ENCODE measurements at places on chromosomes 6 and 20.
A peak's percentile ranks its signal among the peaks of the same experiment; 100 is the strongest.

DNA sequence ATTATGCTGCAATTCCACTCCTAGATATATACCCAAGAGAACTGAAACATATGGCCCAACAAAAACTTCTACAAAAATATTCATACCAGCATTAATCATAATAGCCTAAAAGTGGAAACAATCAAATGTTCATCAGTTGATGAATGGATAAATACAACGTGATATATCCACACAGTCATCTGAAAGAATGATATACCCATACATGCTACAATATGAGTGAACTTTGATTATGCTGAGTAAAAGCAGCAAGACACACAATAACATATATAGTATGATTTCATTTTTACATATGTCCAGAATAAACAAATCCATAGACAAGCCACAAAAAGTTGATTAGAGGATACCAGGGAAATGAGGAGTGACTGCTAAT is 30.7 kb downstream of the CDK19 start:
- DNase-seq, result no peak

DNA sequence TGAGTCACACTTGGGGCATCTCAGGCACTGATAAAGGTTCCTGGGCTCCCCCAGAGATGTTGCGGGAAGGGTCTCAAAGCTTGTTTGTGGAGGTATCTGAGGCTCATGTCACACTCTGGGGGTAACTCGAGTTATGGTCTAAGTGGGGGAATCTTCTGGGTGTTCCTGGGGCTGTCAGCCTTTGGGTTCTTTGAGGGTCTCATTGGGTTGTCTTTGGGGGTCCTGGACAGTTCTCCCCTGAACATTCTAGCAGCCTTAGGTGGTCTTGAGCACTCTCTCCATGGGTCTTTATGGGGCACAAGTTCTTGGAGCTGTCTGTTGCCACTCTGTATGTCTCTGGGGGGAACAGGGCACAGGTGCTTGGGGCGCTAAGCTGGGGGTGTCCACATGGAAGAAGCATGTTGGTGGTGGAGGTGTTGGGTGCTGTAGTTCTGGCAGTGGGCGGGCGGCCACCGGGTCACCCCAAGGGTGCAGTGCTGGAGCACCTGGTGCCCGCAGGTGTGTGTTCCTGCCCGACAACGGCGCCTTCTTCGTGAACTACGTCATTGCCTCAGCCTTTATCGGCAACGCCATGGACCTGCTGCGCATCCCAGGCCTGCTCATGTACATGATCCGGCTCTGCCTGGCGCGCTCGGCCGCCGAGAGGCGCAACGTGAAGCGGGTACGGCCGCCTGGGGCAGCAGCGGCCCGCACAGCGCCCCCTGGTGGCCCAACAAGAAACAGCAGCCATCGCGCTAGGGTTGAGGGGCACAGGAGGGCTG is 7.1 kb upstream of the CAPN11 start:
- DNase-seq, result no peak

DNA sequence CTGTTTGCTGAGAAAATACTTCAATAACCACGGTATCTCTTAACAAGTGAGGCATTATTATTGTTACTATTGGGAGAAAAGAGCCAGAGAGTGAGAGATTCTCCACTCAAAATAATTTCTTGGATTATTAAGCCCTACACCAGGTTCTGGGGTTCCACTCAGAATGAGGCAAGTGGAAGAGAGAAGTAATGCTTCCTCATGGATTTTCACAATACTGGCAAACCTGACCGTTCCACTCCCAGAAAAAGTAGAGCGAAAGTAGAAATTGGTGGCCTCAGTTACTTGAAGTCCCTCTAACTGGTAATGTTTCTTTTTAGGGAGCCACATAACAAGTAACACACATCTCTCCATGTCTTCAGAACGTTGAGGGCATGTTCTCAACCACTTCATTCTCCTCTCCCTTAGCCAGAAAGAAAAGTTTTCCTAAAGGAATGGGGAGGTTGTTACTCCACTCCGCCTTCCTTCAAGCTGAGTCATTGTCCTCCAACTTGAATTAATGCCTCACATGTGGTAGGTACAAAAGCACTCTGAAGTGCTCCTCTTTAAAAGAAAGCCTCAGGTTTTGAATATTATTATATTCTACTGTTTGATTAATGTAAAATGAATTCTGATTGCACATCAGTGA is 1.9 kb downstream of the BAG2 start:
- DNase-seq, result no peak

DNA sequence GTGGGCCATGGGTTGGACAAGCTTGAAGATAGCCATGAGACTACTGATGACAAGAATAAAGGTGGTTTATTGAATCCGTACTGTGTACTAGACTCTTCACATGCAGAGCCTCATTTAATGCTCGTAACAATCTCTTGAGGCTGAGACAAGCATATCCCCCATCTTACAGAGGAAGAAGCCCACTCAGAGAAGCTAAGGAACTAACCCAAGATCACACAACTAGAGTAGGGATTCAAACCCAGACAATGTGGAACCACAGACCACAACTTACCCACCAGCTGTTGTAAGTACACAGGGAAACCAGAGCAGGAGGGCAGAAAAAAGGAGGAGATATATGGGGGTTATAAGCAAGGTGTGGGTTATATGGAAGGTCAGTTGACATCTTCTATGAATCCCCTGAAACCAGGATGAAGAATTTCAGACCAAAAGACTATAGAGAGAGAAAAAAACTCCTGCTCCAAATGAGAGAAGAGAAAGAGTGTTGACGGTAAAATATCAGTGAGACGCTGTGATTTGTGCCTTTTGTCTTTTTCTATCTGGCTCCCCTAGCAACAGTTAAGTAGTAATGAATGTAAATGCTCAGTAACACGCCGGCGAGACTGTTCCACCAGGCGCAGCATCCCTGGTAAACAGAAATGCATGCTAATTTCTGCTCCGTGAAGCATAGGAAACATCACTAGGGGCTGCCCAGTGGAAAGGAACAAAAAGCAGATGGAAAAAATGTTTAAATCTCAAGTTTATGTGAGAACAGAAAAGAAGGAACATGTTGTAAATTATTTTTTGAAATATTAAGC is 80.1 kb upstream of the SLC22A16 start:
- DNase-seq, result no peak

DNA sequence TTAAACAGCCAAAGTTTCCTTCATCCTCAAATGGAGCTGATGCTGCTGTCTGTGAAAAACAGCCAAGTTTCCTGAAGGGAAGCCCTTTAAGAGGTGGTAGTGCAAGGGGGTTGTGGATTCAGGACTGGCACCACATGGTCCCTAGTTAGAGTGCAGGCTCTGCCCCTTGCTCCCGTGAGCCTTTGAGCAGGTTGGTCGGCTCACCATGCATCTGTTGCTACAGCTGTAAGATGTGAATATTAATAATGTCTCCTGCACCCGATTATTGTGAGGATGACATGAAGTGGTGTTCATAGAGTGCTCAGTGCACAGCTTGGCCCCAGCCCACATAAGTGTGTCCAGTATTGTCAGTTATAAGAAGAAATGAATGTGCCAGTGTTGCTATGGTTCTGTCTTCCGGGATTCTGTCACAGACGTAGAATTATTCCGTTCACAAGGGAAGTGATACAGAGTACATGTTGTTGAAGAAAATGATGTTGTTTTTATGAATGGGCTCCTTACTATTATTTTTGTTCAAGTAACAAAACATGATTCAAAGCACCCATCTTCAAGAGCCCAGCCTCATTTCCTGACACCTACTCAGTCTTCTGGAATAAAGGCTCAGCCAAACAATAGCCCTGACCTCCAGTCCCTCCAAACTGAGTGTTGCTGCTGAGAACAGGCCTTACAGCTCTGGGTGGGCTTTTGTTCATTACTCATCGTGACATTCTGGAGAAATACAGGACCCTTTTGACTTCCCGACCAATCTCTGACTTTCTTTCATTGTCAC is 2.9 kb upstream of the PKIG start:
- DNase-seq, result no peak

DNA sequence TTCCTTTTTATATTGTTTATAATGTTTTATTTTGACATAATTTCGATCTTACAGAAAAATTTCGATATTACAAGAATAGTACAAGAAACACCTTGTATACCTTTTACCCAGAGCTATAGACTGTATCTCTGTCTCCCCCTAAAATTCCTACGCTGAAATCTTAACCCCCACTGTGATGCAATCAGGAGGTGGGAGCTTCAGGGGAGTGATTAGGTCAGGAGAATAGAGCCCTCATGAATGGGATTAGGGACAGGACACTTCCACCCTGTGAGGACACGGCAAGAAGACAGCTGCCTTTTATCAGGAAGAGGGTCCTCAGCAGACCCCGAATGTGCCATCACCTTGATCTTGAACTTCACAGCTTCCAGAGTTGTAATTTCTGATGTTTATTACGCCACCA is 148.7 kb upstream of the C6orf118 start:
- no peak for DNase-seq

DNA sequence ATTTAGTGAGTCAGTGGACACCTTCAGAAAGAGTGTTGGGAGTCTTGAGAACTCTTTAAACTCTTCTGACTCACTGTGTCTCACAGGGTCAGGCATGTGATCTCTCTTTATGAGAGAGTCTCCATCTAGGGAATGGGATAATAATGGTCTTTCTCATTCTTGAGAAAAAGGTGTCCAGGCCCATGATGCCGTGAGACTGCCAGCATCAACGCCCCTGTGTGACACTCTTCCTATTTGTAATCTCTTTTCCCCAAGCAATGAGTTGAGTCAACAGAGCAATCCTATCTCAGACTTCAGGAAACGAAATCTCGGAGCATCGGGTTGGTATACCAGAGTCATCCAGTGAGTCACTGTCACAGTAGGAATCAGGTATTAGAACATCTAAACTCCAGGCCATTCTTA is 82.3 kb upstream of the BMP2 start:
- DNase-seq, result no peak

DNA sequence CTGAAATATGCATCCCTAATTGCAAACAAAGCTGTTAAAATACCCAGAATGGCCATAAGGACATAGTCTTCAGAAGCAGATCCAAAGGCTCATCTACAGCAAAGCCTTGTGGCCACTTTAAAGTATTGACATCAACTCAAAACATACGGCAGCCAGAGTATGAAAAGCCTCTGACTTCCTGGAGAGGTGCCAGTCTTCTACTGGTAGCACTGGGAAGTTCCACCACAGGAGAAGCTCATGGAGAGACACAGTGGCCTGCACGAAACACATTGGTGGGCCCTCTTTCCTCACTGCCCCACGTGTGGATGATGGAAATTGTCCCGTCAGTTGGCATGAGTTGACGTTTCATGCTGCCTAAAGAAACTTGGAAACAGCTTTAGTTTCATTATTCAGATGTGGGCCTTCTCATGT is 202.6 kb upstream of the HEY2 start:
- DNase-seq, result no peak

GRCh38 chr6:43219119-43219518 is 10.2 kb downstream of the DNPH1 start:
- DNase-seq, result no peak

DNA sequence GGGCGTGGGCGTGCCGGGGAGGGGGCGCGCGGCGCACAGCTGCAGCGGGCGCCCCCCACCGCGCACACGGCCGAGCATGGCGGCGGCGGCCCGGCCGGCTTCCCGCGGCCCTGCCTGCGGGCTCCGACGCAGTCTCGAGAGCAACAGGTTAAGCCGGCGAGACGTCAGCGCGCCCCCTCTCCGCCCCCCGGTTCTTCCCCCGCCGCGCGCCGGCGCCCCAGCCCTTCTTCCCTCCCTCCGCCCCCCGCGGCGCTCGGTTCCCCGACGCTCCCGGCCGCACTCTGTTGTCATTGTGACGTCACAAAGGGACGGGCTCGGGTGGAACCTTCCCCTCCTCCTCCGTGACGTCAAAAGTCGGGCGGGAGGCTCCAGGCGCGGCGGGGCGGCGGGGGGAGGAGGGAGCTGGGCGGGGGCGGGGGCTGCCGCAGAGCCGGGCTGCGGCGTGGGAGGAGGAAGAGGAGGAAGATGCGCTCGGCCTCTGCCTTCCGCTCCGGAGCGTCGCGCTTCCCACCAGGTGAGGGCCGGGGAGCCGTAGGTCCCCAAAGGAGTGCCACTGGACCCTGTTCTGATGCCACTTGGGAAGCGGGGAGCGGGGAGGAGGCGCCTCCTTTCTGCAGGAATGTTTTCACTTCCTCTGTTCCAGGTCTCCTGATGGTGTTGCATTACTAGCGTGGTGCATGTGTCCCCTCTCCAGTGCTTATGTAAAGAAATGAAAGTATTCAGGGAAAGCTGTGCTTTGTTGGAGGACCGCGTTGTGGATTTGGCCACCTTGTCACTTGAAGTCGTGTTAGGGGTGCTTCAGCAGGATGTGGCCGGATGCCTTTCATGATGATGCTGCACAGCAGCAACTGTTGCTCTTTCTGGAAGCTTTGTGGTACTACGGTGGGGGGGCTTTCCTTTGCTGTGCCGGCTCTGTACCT is 2.8 kb downstream of the JARID2 start:
- peak; percentile 53 for DNase-seq

DNA sequence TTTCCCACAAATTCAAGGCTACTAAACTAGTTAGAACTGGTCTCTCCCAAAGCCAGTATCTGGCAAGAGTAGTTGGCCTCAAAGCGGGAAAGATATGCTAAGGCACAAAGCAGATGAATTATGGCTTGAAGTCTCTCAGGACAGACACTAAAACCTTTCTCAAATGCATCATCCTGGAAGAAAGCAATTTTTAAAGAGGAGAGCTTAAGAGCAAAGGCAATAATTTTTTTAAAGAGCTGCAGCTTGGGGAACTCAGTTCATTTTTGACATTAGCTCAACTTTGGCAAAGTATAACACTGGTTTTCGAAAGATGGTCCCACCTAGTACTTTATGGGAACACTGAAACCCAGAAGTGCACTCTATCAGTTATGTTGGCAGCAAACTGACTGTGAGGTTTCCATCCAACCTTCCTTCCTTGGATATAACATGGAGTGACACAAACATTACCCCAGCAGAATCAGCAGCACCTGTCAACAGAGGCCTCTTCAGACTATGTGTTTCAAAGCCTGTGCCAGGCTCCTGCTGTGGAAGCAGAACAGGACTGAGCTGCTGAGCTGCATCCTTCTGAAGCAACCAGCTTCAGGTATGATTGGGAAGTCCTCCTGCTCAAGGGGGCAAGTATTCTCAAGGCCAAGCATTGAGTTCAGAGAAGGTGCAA is 852.3 kb upstream of the HS3ST5 start:
- DNase-seq, result no peak

DNA sequence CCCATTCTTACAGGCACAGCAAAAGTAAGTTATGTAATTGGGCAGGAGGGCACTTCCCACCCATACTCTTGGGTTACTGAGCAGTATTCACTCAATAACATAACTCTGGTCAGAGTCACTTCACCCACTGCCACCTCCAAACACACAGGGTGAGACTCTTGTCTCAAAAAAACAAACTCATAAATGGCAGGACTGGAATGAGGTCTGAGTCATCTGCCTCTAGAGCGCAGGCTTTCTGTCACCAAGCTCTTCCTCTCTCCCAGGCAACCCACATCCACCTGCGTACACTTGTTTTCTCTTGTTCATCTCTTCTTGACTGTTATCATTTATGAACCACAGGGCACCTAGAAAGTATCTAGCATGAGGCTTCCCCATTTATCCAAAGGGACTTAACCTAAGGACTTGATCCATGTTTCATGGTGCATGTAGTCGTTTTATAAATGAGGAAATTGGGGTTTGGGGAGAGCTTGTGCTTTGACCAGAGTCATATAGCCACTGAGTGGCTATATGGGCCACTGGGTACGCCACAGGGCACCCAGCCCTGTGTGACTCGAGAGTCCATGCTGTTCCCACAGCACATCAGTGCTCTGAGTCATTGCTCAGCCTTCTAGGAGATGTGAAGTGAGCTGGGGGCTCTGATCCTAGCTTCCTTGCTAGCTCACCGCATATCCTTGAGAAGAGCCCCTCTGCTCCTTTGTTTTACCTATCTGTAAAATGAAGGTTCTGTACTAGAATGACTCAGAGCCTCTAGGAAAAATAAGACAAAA is 22.4 kb downstream of the C20orf173 start:
- DNase-seq, result no peak

GRCh38 chr6:137105375-137105774 is 60.6 kb upstream of the IL20RA start:
- DNase-seq, result no peak
